GM23248 (cell line): ENCODE measurements at places on chromosomes 5 and 9. TPM values are rescaled to one million over a fixed set of nuclear protein-coding genes. Genes with fewer than 3 reads are reported as not detected.

The SPATA6L gene
- total RNA-seq: 0.65 and 1.0 TPM in 2 replicates

The PDLIM4 gene
- total RNA-seq: 84.4 and 107 TPM in 2 replicates

The FBN2 gene
- total RNA-seq: 63.2 and 70.8 TPM in 2 replicates

The CARTPT gene
- total RNA-seq: not detected in 2 replicates

The AFAP1L1 gene
- total RNA-seq: 0.38 and 0.76 TPM in 2 replicates

The OGN gene
- 0.11 TPM in 1 of 2 replicates, not detected in the other for total RNA-seq

The CDC20B gene
- not detected in 2 replicates for total RNA-seq

The HOMER1 gene
- 6.1 and 11.1 TPM in 2 replicates for total RNA-seq

The LCN10 gene
- total RNA-seq: not detected in 2 replicates

The CEL gene
- 0.22 TPM in 1 of 2 replicates, not detected in the other for total RNA-seq

The ALDOB gene
- total RNA-seq: not detected in 2 replicates

The CCDC187 gene
- total RNA-seq: not detected in 2 replicates

The ELOVL7 gene
- not detected in 2 replicates for total RNA-seq

The EDIL3 gene
- total RNA-seq: 16.3 and 24.1 TPM in 2 replicates

The FOXD4L3 gene
- total RNA-seq: not detected in 2 replicates

The IGFBPL1 gene
- total RNA-seq: 0.76 TPM in 1 of 2 replicates, not detected in the other

The FYB1 gene
- total RNA-seq: under 0.01 TPM in 1 of 2 replicates, not detected in the other

The ENG gene
- total RNA-seq: 54.5 and 57.4 TPM in 2 replicates

The TMC1 gene
- total RNA-seq: 2.4 TPM in 1 of 2 replicates, not detected in the other

The NPM1 gene
- total RNA-seq: 683 and 757 TPM in 2 replicates

The SLC6A19 gene
- total RNA-seq: not detected in 2 replicates

The PRDM9 gene
- not detected in 2 replicates for total RNA-seq

The FBP1 gene
- total RNA-seq: not detected in 2 replicates

The SLC25A2 gene
- total RNA-seq: not detected in 2 replicates

The STPG3 gene
- not detected in 2 replicates for total RNA-seq

The ANKRD18A gene
- not detected in 2 replicates for total RNA-seq
